ENCODE measurements at places on chromosomes 11 and 22. TPM values are rescaled to one million over a fixed set of nuclear protein-coding genes. Genes with fewer than 3 reads are reported as not detected.
A peak's percentile ranks its signal among the peaks of the same experiment; 100 is the strongest.

GRCh38 chr22:44426981-44427380, 71.1 kb downstream of the RTL6 start:
- DNase-seq, result no peak

GRCh38 chr11:64120951-64121569, 44.9 kb downstream of the MACROD1 start:
- peak; percentile 83 for DNase-seq

- no peak for DNase-seq
Measured at GRCh38 chr11:47062736-47063135, 113.9 kb downstream of the ARFGAP2 start.

- DNase-seq, result no peak
Measured at GRCh38 chr11:15222777-15223176, 108.1 kb downstream of the INSC start.

DNA sequence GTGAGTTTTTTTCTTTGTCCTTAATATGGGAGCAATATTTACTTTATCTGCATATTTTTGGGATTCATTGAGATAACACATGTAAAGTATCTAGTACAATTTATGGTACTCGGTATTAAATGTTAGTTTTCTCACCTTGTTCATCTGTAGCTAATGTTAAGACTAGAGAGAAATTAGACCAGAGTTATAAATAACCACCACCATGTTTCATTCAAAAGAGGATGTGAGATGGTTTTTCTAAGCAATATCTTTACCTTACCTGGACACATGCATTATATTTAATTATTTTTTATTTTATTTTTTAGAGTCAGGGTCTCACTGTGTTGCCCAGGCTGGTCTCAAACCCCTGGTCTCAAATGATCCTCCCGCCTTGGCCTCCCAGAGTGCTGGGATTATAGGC, 18.4 kb downstream of the ARHGAP42 start:
- no peak for DNase-seq

- no peak for DNase-seq
Measured at GRCh38 chr11:65654375-65655349, 8.1 kb downstream of the RELA start.

DNA sequence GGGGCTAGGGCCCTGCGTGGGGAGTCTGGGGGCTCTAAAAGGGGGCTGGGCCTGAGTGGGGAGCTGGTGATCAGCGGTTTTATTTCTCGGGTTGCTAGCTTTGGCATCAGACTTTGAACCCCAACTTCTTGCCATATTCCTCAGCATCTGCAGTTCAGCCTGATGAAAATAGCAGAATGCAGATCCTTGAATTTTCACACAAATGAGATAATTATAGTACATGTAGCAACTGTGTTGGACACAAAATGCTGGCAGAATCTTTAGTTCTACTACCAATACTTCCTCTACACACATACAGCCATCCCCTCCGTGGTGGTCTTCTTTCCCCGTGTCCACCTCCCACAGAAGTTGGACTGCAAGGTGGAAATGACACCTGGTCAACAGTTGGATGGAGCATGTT, 1.5 kb downstream of the ZC3H7B start:
- no peak for DNase-seq

DNA sequence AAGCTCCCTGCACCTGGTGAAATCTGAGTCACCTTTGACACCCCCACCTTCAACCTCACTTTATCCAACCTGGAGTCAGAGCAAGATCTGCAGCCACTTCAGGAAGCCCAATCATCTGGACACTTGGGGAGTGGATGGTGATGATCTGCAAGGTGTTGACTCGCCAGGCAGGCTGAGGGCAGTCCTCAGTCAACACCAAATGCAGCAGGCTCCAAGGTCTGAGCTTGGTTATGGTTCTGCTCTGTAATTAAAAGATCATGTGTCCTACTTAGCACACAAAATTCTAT, 446.9 kb downstream of the BRD1 start:
- DNase-seq, result no peak

Gene OPCML
- total RNA-seq, result 0.34 TPM
